Testis (tissue), 5 donors: ENCODE measurements at places on chromosomes 3 and 15. TPM values are rescaled to one million over a fixed set of nuclear protein-coding genes. Genes with fewer than 3 reads are reported as not detected.
A peak's percentile ranks its signal among the peaks of the same experiment; 100 is the strongest.

GRCh38 chr15:67548236-67548852 lies 5.8 kb downstream of the MAP2K5 start:
- no peak for DNase-seq

GRCh38 chr3:108222853-108223565 lies 785 bp upstream of the IFT57 start:
- no peak for DNase-seq

DNA sequence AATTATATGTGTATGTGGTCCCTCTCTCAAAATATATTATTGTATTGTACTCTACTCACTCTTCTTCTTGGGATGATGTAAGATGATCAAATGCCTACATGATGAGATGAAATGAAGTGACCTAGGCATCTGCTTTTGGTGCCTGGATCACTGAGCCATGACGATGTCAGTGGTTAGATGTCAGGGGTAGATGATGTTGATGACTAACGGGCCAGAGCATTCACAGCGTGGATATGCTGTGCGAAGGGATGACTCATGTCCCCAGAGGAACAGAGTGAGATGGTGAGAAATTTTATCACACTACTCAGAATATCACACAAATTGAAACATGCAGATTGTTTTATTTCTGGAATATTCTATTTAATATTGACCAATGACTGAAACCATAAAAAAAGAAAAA lies 233.9 kb upstream of the CADM2 start:
- no peak for DNase-seq

DNA sequence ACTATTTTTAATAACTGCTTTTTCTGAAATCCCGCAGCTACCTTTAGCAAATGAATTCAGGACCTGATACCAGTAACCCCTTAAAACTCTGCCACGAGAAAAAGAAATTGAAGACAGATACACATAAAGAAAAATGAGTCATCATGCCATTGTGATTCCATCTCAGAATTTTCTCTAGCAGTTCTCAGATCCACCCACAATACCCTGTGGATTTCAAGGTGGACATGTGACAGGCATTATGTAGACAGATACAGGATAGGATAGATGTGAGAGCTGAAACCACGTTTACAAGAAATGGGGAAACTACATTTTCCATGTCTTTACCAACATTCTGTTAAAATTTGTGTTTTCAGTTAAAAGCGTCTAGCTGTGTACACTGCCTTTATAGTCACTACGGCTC lies 291.9 kb upstream of the NR2F2 start:
- no peak for DNase-seq

GRCh38 chr15:58762731-58763130 lies 8.4 kb upstream of the MINDY2 start:
- DNase-seq: no peak

DNA sequence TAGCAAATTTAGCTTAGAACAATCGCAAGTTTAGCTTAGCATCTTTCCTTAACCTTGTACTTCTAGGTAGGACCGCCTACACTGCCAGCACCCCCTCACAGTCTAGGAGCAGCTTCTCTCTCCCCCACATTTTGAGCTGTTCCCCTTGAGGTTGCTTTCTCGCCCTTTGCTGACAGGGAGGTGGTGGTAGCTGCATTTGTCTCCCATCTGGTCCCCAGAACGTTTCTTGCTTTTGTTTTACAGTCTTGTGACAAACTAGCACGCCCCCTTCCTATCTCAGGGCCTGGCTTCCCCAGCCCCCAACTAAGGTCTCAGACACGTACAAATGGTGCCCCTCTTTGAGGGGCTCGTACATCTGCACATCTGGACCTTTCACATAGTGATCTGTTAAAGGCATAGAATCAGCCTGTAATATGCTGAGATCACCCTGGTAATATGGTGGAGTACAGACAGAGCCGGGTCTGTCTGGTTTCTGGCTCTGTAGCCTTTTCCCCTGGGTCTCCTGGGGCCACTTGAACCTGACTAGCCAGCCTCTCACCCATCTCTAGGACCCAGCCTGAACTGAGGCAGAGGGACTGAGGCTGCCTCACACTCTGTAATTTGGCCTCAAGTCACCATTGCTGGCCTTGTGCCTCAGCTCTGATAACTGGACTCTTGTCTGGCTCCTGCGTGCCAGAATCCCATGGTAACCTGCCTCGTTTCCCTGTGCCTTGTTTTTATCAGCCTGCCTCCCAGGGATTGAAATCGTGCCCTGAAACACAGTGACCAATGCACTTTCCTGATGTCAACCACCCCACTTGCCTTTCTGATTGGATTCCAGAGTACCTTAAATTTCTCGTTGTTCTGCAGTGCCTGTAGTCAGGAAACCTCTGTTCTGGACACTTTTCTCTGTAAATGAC lies 27.7 kb downstream of the CRTC3 start:
- peak; percentile 96 for DNase-seq

GRCh38 chr3:63824309-63824708 lies 5.2 kb downstream of the C3orf49 start:
- DNase-seq: no peak

DNA sequence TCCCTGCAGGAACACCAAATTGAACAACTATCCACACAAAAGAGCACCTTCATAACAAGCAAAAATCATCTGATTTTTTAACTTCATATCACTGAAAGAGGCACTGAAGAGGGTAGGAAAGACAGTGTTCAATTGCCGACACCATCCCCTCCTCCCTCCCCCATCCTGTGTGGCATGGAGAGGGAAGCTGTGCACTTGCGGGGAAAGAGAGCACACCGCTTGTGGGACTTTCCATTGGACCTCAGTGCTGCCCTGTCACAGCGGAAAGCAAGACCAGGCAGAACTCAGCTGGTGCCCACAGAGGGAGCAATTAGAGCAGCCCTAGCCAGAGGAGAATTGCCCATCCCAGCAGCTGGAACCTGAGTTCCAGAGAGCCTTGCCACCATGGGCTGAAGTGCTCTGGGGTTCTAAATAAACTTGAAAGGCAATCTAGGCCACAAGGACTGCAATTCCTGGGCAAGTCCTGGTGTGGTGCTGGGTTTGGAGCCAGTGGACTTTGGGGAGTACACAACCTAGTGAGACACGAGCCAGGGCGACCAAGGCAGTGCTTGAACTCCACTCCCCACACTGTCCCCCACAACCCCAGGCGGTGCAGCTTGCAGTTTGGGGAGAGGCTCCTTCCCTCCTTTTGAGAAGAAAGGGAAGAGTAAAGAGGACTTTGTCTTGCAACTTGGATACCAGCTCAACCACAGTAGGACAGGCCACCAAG lies 27.0 kb downstream of the PEAK1 start:
- no peak for DNase-seq

The GOLGA6B gene
- total RNA-seq: 7.4 TPM

DNA sequence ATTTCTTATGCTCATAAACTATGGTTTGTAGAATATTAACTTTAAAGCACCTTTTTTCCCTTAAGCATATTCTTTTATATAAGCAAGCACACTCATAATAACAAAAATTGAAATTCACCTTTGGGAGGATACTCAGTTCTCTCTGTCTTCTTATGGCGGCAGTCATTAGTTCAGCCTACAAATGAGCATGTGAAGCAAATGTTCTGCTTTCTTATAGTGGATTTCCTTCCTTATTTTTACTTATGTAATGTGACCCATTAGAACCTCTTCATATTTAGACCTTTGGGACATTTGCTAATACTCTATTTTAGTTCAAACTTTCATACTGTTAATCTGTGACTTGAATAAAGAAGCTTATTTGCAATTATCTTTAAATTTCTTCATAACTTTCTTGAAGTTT lies at the start of gene P2RY13:
TSS of gene P2RY13 (minus strand) at position 187 of the 400 bp plus-strand sequence. CDS start at position 166, 21 bp downstream.
- no peak for DNase-seq

The CD200R1 gene
- 1.3 TPM for total RNA-seq

GRCh38 chr15:61474796-61475195 lies 245.7 kb upstream of the RORA start:
- no peak for DNase-seq

The SLC22A14 gene
- 9.4 TPM for total RNA-seq

The ROPN1 gene
- total RNA-seq: 80.8 TPM

The ANKRD63 gene
- 11.8 TPM for total RNA-seq

The HTR3E gene
- 0.63 TPM for total RNA-seq

GRCh38 chr3:29764041-29764440 lies 483.2 kb downstream of the RBMS3 start:
- DNase-seq: no peak

DNA sequence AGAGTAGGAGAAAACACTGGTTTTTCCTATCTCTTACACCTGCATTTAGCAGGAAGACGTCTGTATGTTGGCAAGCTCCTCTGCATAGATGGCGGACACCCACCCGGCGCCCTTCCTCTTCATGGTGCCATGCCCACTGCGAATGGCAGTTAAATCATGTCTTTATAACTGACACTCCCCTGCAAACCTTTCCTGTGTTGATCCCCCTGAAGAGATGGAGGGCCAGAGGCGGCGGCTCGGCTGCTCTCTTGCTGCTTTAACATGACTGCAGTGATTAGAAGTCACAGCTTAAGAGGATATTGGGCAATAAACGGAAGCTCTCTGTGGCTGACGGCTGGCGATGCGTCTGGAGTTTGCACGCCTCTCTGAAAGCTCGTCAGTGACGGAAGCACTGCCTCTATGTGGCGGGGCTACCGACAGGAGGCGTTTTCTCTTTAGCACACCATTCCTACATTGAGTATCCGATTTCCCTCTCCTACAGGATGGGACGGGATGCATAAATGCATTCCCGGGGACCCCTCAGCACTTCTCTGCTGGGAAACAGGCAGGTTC lies 25.5 kb upstream of the SNRPA1 start:
- DNase-seq: no peak

The ST8SIA2 gene
- 0.31 TPM for total RNA-seq

GRCh38 chr15:45637552-45638033 lies 2.8 kb downstream of the SQOR start:
- DNase-seq: peak; percentile 47

DNA sequence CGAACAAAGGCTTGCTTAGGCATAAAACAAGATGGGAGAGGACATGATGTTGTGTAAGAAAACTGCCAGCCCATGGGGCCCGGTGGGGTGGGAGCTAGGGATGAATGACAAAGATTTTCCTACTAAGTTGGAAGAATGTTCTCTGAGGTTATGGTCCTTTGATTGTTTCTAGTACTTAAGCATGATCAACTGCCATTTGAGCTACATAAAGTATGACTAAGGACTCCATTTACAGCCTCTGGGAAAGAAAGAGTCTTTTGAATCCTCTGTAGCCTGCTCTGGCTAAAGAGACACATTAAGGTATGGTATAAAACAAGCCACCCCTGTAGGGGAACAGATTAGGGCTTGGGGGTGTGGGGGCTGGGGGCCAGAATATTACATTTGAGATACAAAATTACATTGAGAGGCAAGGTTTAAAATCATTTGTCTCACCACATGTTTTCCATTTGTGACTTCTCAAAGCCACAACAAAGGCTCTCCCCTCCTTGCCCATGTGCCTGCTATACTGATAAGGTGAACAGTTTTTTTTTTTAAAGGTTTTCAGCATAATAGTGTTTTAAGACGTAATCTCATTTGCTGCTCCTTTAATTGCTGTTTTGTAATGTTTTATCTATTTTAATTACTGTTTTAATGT lies 323.4 kb downstream of the CHST2 start:
- DNase-seq: no peak

The HTR3C gene
- 0.31 TPM for total RNA-seq
